ENCODE measurements at places on chromosomes 16 and 17.

- DNase-seq: no peak
These were observed 101.2 kb downstream of the FTO start for GRCh38 chr16:53805113-53805512.

GRCh38 chr17:50396261-50397110 lies 837 bp downstream of the LRRC59 start:
- DNase-seq: no peak

- DNase-seq: no peak
These were observed at the start of gene TBCD for GRCh38 chr17:82751571-82752370. Gene TBCD, plus strand, starts transcription at chr17:82752065. Its CDS starts 129 bp downstream, at chr17:82752194.

DNA sequence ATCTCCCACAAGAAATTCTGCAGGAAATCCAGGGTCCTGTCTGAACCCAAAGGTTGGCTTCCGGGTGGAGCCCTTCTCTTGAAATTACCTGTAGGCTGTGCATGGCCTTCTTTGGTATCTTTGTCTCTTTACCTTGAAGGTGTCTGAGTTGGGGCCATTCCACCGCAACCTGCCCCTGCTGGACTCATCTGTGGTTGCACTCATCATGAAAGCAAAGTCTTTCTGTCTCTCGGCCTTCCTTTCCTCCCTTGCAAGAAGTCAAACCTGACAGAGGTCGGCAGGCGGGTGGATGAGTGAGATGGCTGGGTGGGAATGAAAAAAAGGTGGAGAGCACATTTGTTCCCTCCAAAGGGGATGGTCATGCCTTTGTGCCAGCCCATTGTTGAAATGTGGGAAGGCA lies 25.1 kb downstream of the SALL1 start:
- no peak for DNase-seq

GRCh38 chr17:18028952-18029540 lies 9.9 kb downstream of the ATPAF2 start:
- no peak for DNase-seq

DNA sequence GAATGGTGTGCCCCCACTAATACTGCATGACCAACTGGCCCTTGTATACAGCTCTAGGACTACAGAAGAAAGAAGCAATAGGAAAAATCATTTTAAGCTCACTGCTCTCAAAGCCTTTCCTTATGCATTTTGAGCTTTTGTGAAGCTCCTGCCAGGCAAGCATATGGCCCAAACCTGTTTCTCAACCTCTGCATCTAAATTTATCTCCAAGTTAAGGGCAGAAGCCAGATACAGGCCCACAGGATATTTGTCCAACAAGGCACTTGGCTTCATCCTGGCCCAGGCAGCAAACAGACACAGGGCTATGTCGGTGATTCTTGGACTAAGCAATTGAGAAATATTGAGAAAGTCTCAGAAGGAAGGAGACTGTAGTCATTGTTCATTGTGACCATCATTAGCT lies 43.9 kb downstream of the CCT6B start:
- no peak for DNase-seq

- DNase-seq: peak; percentile 88
These were observed 863 bp downstream of the LIMD2 start for GRCh38 chr17:63698886-63699637.

- no peak for DNase-seq
These were observed 2.2 kb downstream of the PIP4K2B start for GRCh38 chr17:38797158-38797490.

GRCh38 chr16:69852815-69853214 lies 90.7 kb downstream of the WWP2 start:
- no peak for DNase-seq
